ENCODE measurements at places on chromosomes 3 and 15. TPM values are rescaled to one million over a fixed set of nuclear protein-coding genes. Genes with fewer than 3 reads are reported as not detected.

GRCh38 chr3:3842356-3842755 is 43.1 kb downstream of the LRRN1 start:
- no peak for DNase-seq

- no peak for DNase-seq
Observed at GRCh38 chr15:23403550-23403949, 43.5 kb downstream of the GOLGA6L2 start.

- no peak for DNase-seq
Observed at GRCh38 chr3:197508051-197508451, 47.7 kb downstream of the BDH1 start.

GRCh38 chr3:8736436-8736835 is 2.8 kb downstream of the CAV3 start:
- DNase-seq = no peak

- no peak for DNase-seq
Observed at GRCh38 chr3:95613993-95614392, 1200.4 kb upstream of the EPHA6 start.

CADM2 gene
- total RNA-seq = 0.07 TPM

DNA sequence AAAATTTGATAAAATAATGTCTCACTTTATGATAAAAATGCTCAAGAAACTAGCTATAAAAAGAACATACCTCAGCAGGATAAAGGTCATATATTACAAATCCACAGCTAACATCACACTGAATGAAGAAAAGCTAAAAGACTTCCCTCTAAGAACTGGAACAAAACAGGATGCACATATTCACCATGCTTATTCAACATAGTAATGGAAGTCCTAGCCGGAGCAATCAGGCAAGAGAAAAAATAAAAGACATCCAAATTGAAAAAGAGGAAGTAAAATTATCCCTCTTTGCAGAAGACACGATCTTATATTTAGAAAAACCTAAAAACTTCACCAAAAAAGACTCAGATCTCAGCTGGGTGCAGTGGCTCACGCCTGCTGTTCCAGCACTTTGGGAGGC is 34.0 kb downstream of the SENP7 start:
- no peak for DNase-seq

PGBD4 gene
- total RNA-seq = 1.1 TPM

- DNase-seq = no peak
Observed at GRCh38 chr3:150761831-150762661, 923 bp downstream of the SIAH2 start.

RPUSD3 gene
- 27.8 TPM for total RNA-seq

CCDC33 gene
- not detected for total RNA-seq

- DNase-seq = no peak
Observed at GRCh38 chr3:21446027-21446426, 305.0 kb downstream of the ZNF385D start.

PAQR5 gene
- 0.07 TPM for total RNA-seq

All from pulmonary artery endothelial cell (primary cell).